NCI-H748 treated with DMSO at 0.1 percent for 48 hours (cell line): ENCODE measurements at places on chromosomes 6 and 20.

DNA sequence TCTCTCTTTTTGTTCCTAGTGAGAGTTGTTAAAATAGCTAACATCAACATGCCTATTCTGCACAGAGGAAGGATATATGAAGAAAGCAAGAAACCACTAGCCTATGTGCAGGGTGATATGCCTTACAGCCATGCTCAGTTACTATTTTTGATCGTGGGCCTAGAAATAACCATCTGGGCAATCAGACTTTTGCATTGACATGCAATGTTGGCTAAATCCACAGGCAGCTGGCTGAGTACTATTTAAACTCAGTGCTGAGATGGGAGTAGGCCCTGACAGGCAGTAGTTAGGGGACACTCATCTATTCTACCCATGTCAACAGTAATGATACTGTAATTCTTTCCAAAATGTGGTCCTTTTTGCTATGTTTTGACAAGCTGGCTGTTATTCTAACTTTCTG, 89.6 kb downstream of the HDGFL1 start:
- DNase-seq, result no peak

DNA sequence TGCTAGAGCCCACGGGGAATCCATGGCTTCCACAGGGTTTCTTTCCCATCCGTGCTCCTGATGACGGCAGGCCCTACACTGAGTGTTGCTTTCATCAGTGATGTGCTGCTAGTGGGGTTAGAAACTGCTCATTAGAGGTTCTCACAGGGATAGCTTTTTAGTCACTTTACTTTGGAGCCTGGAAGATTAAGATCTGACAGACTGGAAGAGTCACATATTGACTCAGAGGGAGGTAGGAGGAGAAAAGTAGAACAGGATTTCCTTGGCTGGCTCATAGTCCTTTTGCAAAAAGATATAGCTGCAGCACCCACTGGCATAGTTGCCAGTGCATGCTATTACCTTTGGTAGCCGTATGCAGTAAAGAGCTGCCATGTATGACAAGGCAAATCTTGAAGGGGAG, 890.3 kb downstream of the C6orf118 start:
- DNase-seq, result no peak

DNA sequence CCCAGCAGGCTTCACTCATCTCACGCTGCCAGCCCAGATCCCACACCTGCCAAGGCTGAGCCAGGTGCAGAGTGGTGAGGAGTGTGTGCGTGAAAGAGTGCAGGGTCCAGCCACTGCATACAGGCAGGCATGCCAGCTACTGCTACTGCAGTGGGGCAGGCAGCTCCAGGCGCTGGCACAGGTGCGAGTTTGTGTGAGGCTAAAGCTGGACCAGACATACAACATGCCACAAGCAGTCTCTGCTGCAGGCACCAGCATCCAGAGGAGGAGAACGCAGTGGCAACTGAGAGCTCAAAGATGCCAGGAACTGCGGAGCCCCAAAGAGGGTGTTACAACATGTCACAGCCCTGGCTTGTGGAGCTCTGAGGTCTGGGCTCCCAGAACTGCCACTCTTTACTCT, 149.8 kb downstream of the EYS start:
- peak; percentile 84 for DNase-seq

GRCh38 chr6:41943456-41943855, 1.8 kb upstream of the CCND3 start:
- no peak for DNase-seq

DNA sequence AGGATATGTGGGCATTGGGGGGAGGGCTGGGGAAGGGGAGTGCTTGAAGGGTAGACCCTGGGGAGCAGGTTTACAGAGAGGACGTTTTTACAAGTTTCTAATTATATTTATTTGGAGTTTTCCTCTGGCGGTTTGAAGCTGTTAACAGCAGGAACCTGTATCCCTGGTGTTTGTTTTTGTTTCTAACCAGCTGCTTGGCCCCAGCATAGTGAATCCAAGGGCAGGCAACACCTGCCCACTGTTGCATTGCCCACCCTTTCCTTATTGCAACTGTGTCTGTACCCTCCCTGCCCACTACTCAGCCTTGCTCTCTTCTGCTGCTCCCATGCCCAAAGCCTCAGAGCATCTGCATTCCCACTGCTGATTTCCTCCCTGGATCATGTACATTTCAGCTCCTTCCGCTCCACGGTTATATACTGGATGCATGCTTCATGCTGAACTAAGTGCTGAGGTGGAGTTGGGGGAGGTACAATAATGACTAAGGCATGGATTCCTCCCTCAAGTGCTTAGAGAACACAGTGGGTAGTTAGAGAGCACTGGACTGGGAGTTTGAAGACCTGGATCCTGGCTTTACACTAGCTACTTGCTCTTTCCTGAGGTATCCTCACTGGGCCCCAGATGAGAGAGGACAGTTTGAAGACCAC, 6.0 kb downstream of the SCUBE3 start:
- DNase-seq, result peak; percentile 69

DNA sequence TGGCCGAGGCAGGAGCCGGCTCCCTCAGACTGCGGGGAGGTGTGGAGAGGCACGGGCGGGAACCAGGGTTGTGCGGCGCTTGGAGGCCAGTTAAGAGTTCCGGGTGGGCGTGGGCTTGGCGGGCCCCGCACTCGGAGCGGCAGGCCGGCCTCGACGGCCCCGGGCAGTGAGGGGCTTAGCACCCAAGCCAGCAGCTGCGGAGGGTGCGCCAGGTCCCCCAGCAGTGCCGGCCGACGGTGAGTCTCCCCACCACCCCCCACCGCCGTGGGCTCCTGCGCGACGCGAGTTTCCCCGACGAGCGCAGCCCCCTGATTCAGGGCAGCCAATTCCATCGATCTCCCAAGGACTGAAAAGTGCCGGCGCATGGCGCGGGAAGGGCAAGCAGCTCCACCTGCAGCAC, 605.4 kb upstream of the SLC35B3 start:
- no peak for DNase-seq

- DNase-seq, result no peak
These were observed 52.4 kb upstream of the RNF24 start for GRCh38 chr20:4067600-4068261.

GRCh38 chr6:32167154-32167760, 2.9 kb downstream of the EGFL8 start:
- DNase-seq, result no peak

DNA sequence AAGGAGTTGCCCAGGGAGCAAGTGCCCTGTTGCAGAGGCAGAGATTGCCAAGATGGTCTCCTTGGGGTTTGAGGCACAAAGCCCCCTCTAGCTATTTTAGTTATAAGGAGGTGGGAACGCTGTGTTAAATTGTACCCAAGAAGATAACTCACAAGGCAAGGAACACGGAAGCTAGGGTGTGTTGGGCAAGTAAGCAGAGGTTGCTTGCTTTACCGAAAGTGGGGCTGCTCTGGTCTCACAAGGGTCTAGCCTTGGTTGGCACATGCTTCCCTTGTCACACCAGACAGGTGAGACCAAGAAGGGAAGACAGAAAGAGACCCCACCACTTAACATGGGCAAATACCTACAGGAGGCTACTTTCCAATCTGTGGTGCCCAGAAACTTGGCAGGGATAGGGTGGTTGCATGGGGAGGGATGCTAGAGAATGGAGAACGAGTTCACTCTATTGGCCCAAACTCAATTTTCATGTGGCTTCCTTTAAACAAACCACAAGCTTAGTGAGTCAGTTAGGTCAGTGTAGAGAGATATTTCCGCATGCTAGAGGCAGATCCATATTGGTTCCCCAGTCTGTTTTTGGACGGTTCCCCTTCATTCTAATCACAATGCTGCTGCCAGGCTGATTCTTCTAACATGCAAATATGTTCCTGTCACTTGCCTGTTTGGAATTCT, 42.4 kb downstream of the PLAGL1 start:
- no peak for DNase-seq
